Trophoblast cell (in vitro differentiated cells and primary cell): ENCODE measurements at places on chromosomes 3 and 15.

- no peak for DNase-seq
Measured at GRCh38 chr3:38297537-38297936, 15.4 kb downstream of the SLC22A14 start.

DNA sequence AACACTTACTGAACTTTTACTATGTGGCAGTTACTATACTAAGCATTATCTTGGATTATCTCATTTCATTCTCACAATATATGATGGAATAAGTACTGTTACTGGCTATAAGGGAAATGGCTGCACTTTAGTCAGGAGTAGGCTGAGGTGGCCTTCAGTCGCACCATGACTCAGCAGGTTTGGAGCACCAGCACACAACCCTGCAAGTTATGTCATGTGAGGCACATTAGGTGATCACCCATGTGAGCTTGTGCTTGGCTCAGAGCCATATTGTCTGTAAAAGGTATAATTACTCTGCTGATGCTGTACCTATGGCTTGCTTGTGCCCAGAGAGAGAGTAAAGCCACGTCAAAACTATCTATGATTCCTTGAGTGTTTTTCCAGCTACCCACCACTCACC lies 54.1 kb upstream of the TIPARP start:
- DNase-seq, result no peak

GRCh38 chr15:77396692-77397091 lies 23.2 kb downstream of the PEAK1 start:
- DNase-seq, result no peak

DNA sequence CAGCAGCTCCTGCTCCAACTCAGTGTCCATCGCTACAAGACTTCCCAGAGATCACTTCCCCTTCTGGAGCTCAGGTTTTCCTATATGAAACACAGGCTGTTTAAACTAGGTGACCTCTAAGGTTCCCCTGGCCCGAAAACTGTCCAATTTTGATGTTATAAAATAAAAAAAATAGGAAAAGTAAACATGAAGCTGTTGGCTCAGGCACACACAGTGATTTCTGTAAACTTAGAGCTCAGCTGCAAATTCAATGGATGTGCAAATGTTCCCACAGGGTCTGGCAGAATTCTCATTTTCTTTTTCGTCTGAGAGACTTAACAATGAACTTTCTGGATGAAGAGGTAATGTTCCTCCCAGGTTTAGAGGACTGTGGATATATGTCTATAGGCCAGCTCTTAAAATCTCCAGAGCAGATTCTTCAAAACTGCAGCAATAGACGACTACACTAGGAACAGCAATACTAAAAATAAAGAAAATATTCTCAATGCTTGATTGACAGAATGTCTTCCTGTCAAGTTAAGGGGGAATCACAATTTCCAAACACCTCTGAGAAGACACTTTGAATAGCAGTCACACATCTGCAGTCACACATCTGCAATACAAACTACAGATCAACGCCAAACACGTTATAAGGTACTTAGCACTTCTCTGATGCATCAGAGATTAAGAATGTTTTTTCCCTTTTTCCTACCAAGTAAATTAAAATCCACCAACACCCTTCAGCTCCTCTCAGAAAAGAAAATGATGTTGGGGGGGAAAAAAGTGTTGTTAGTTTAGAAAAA lies 2.8 kb downstream of the NUP210 start:
- no peak for DNase-seq

DNA sequence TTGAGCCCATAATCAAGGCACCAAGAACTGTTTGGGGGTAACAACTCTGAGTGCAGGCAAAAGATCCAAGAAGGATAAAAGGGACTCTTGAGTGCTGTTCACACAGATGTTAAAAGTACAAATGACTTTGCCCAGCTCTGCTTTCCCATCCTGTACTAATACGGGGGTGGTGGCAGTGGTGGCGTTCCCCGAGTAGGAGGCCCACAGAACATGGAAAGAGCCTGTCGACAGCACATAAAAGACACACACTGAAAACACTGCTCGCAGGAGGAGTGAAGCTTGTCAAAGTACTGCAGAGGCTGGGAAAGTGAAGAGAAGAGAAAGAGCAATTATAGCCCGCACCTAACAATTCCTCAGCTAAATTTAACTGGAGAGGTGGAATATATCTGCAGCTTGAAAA lies 40.9 kb downstream of the HACD2 start:
- DNase-seq, result no peak

DNA sequence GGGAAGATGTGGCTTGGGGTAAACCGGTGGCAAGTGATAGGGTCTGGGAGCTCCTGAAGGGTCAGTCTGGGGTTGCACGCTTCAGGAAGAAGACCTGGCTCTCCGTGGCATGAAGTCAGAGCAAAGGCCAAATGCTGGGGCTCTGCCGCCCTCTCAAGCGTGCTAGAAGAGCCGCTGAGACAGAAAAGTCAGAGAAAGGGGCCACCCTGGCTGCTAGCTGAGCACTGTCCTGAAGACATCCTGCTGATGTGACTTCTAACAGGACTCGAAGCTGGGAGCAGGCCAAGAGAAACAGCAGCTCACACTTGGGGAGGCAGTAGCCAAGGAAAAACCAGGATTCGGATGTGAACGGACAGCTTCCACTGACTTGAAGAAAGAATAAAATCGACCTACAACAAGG lies 270.4 kb downstream of the OCA2 start:
- DNase-seq, result no peak

DNA sequence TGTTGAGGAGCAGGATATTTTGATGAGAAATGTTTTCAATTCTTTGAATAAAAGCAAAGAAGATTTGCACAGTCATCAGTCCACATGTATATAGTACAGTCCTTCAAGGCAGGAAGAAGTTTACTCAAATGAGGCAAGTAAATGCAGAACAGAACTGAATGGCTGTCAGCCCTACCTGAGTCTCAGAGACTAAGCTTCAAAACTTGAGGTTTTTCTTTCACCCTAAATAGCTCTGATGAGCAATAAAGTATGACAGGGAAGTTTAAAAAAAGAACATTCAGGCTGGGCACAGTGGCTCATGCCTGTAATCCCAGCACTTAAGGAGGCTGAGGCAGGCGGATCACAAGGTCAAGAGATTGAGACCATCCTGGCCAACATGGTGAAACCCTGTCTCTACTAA lies 232.5 kb downstream of the SUCLG2 start:
- no peak for DNase-seq
